ENCODE measurements at places on chromosomes 3 and 15.

DNA sequence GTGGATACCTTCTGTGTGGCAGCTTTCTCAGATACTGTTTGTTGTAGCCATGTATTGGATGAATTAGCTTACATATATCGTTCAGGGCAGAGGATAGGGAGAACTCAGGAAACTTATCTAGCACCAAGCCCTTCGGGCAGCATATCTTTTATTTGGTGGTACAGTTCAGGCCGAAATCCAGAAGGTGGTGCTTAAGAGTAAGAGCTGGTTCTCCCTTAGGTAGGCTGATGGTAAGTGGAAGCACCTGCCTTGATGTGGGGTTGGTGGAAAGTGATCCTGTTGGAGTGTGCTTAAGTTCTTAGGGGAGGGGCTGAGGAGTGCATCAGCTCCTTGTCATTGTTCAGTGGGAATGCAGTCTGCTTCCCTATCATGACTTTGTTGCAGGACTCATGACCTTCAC is 187.5 kb downstream of the DOCK3 start:
- DNase-seq, result no peak

- DNase-seq, result peak; percentile 65
These were observed 4.6 kb downstream of the STIMATE start for GRCh38 chr3:52892625-52893311.

DNA sequence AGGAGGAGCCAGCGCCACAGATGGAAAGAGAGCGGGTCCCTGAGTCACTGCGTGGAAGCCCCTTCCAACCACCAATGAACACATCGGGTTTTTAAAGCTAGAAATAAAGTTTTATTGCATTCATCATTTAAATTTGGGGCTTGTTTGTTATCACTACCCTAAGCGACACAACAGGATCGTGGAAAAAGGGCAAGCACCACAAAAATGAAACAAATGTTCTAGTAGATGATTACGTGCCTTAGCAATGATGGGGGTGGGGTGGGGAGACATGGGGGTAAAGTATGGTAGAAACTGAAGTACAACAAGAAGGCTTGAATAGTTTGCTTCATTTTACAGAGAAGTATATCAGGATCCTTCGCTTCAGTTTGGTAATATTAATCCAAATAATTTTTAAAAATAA is 221.6 kb upstream of the ATP10A start:
- no peak for DNase-seq

- no peak for DNase-seq
These were observed 169.7 kb downstream of the RSRC1 start for GRCh38 chr3:158279609-158280008.

Data from central memory CD4-positive, alpha-beta T cell (primary cell).